ENCODE measurements at places on chromosomes 6 and 20.

- no peak for DNase-seq
Observed at GRCh38 chr20:1491281-1491840, at the start of gene SIRPB2. TSS of gene SIRPB2 (minus strand) at chr20:1491420. CDS start at chr20:1491359, 61 bp downstream.

- DNase-seq: no peak
Observed at GRCh38 chr20:51861726-51862466, 59.6 kb upstream of the SALL4 start.

DNA sequence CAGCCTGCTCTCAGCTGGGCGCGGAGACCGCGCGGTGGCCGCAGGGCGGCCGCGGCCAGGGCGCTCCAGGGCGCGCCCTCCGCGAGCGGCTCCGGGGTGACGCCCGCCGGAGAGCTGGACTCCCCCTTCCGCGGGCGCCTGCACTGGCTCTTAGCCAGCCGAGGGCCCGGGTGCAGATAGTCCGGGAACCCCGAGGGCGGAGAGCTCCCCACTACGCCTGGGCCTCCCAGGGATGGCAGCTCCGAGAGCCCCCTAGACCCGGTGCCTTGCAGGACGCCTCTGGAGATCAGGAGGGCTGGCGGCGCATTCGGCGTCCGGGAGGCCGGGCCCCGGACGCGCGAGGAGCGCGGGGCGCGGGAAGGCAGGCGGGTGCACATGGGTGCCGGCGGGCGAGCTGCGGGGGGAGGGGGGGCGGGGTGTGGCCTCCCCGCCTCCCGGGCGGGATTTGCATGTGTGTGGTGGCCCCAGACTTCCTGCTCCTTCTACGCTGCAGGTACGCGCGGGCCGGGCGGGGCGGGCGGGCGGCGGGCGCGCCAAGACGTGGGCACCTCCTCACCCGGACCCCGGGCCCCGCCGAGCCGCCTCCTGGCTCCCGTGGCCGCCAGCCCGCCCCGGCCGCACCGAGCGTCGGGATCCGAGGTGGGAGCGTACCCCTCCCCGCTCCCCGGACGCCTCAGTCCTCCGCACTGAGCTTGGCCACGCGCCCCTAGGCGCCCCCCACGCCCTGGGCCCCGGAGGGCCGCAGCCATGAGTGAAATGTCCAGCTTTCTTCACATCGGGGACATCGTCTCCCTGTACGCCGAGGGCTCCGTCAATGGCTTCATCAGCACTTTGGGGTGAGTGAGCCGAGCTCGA is at the start of gene ITPR3:
ITPR3 (plus strand) TSS at position 467 of the 855 bp plus-strand sequence; CDS start at position 748, 281 bp downstream.
- DNase-seq: peak; percentile 36

DNA sequence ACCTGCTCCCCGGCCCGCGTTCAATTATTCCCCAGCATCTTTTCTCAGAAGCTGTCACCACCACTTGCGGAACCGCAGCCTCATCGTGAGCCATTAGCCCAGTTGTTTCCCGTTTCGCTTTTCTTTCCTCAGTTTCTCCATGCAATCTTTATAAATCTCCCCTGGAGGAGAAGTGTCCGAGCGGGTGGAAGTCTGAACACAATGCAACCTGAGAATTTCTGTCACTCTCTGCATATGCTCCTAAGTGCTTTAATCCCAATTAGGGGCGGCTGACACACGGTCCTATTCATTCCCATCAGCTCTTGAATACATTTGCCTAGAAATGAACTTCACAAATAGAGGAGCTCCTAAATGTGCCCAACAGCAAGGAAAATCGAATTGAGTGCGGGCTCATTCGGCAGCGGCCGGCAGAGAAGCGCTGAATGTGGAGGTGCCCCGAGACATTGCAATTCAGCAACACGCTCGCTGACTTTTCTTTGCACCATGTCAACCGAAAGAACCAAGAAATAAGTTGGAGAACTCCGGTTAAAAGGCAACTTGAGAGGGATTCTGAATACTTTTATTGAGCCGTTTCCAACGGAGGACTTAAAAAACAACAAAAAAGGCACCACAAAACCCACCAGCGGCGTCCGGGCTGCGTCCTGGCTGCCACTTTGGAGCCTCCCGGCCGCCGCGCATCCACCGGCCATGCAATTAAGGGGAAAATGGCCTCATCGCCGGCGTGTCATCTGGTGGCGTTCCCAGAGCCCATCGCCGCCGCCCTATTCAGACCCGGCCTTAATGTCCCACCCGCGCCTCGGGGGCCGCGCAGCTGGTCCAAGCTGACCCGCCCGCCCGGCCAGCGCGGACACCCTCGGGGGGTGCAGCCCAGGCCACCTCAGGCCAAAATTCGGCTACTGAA is 3.9 kb upstream of the PRDM13 start:
- DNase-seq: no peak

DNA sequence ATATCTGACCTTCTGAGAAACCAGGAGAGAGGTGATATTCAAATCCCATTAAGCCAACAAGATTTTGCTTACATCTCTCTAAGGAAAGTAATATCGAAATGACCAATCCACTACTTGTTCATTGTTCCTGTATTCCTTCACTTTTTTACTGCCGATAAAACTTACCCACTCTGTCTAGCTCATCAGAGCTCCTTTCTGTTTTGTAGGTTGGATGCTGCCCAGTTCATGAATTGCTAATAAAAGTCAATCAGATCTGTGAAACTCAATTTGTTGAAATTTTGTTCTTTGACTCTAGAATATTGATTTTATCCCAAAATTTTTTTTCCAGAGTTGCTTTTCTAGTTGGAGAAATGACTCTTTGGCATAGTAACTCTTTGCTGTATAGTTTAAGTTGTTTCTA is 148.9 kb upstream of the INSM1 start:
- no peak for DNase-seq

- DNase-seq: no peak
Observed at GRCh38 chr20:49228676-49229075, 9.5 kb downstream of the DDX27 start.

GRCh38 chr6:45423111-45423823 is 45.5 kb upstream of the SUPT3H start:
- no peak for DNase-seq

DNA sequence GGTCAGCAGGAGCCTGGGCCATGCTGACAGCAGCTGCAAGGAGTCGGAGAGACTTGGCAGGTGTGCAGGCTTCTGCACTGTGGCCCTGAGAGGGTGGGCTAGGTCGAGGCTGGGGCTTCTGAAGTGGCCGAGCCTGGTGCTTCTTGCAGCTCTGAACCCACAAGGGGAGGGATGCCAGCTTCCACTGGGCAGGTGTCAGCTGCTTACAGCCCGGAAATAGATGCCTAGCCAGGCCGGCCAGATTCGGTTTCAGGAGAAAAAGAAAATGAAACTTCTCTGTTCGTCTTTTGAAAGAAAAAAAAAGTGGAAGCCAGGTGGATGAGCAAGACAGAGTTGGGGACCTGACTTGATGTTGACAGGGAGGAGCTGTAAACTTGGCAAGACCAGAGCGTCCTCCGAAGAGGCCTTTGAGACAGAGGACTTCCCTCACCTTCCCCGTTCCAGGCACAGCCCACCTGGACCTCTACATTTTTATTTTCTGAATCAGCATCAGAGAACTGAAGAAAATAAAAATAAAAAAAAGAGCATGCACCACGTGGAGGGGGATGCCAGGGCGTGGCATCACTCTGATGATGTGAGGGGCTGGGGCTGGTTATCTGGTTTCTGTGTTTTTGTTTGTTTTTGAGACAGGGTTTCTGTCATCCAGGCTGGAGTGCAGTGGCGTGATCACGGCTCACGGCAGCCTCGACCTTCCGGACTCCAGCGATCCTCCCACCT is at the start of gene ZBP1:
ZBP1 (minus strand) TSS at position 153 of the 717 bp plus-strand sequence; CDS start at position 22, 131 bp downstream.
- DNase-seq: no peak

DNA sequence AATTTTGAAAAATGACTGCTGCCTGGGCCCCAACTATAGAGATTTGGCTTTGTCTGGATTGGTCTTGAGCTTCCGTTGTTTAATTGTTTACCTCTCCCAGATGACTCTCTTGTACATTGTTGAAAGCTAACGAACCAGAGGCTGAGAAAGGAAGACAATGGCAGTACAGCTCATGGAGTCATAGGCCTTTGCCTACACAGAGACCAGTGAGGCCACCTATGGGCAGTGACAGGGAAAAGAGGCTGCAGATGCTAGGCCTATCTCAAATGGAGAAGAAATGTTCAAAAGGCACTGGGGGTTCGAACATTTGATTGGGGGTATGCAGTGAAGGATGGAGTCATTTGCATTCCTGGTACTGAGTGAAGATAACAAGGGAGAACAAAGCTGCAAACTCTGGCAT is 29.1 kb downstream of the OPN5 start:
- DNase-seq: no peak

- no peak for DNase-seq
Observed at GRCh38 chr20:37816726-37817125, 86.2 kb upstream of the VSTM2L start.

- DNase-seq: no peak
Observed at GRCh38 chr6:25755483-25755882, 941 bp downstream of the SLC17A4 start.

DNA sequence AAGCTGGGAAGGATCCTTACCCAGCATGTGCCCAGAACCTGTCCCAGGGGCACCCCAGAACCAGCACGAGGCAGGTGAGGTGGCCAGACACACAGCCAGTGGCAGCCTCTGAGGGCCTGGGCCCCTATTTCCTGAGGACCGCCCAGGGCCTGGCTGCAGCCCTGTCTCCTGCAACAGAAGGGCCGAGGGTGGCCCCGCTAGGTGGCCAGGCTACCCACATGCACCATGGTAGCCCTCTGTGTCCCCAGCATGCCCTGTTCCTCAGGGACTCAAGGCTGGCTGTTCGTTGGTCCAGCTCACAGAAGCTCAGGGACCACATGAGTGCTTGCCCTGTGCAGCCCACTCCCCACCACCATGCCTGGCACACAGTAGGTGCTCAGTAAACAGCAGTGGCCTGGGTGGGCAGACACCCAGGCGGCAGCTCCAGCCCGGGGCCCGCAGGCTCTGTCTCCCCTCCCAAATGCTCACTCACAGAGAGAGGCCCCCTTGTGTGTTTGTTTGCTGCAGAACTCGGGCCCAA is 8.2 kb downstream of the HRH3 start:
- no peak for DNase-seq

GRCh38 chr6:157226026-157226625 is 97.2 kb downstream of the TMEM242 start:
- no peak for DNase-seq

- no peak for DNase-seq
Observed at GRCh38 chr6:108616544-108616943, 55.8 kb downstream of the FOXO3 start.

DNA sequence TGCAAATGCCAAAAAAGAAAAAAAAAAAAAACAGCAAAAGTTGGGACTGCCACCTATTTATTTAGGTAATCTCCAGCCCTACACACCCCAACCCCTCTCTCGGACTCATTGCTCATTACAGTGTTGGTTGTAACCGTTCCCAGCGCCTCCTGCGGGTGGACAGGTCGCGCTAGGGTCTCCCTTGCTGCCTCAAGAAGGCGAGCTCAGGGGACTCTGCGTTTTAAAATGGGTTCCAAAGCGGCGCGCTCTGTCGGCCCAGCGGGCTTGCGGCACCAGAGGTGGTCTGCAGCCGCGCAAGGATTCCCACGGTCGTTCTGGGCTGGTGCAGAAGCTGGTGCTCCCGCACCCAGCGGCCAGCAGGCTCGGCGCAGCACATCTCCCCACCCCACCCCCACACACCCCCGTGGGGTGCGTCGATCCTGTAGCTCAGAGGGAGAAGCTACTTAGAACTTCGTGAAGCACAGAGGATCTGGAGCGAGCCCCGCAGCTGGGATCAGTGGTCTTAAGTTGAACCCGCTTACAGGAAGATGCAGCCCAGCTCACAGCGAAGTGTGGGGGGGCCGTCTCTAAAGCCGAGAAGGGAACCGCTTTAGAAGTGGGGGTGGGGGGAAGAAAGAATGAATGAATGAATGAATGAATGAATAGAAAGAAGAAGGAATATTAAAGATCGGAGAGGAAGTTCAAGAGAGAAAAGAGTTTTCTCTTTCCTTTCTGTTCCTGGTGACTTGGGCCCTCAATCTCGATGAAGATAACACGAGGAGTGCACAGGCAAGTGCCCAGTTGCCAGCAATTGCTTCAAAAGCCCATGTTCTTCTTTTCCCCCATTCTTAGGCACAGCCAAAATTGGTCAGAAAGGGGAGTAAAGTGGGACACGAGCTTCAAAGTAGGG is 780 bp downstream of the TFAP2A start:
- no peak for DNase-seq

All from activated naive CD4-positive, alpha-beta T cell (primary cell).